ENCODE measurements at places on chromosomes 6 and 20.

DNA sequence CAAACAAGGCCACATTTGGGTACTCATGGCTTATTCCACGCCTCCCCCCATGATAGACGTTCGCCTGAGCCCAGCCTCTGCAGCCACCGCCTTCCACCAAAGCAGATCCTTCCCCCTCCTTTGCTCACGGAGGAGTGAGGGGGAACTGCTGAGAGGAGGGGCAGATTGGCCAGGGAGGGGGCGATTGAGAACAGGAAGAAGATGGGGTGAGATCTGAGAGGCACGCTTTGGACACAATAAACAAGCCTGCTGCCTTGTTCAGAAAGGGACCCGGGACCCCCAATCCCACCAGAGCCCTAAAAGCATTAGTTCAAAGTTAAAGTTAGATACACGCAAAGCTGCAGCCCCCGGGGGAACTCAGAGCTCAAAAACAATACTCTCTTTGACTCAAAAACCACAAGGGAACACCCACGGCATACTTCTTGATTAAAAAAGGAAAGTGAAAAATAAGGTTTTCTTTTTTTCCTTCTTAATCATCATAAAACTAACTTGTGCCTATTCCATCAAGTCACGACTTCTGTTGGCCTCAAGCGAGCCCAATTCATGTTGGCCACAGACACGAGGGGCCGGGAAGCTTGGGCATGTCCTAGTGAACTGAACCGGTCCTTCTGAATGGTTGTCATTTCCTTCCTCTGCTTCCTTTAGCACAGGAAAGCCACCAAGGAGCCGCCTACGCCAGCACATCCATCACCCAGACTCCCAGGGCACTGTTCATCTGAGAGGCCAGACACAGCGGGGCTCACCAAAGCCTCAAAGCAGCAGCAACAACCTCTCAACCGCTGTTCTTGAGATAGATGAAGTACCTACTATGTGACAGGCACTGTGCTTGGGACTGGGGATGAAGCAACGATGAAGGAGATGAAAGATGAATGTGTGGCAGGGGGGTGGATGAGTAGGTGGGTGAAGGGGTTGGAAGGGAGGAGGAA, 44.7 kb downstream of the NFATC2 start:
- no peak for DNase-seq

GRCh38 chr6:56214703-56215101, 32.7 kb downstream of the COL21A1 start:
- DNase-seq: no peak

GRCh38 chr6:8420031-8420588, 15.2 kb downstream of the SLC35B3 start:
- DNase-seq: no peak

- DNase-seq: no peak
Measured at GRCh38 chr6:139064981-139065665, 36.6 kb downstream of the ABRACL start.

- DNase-seq: no peak
Measured at GRCh38 chr6:157570752-157571151, 189.8 kb downstream of the ZDHHC14 start.

- no peak for DNase-seq
Measured at GRCh38 chr6:149683256-149683859, 34.5 kb downstream of the LATS1 start.

- DNase-seq: no peak
Measured at GRCh38 chr6:118992186-118992795, 57.3 kb upstream of the MCM9 start.

GRCh38 chr6:164121527-164121926, 707.0 kb downstream of the QKI start:
- DNase-seq: no peak

- peak; percentile 45 for DNase-seq
Measured at GRCh38 chr20:51037532-51038115, 14.7 kb upstream of the KCNG1 start.

DNA sequence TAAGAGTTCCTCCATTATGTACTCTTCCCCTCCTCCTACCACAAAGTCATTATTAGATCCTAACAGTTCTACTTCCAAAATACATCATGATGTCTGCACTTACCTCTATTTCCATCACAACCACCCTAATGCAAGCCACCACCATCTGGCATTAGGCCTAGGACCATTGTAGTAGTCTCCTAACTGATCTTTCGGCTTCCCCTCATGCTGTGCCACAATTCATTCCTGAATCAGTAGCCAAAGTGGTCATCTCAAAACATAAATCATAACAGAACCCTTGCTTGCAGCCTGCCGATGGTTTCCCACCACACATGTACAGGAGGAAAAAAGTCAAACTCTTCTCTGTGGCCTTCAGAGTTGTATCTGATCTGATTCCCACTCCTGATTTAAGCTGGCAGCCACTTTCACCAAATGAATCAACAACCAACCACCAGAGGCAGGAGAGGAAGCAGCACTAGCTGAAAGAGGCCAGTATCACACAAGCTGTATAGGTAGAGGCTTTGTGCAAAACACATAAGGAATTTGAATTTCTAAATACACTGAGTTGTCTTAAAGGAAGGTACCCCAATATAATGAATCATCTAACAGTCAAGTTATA, 26.1 kb downstream of the FAM184A start:
- no peak for DNase-seq

DNA sequence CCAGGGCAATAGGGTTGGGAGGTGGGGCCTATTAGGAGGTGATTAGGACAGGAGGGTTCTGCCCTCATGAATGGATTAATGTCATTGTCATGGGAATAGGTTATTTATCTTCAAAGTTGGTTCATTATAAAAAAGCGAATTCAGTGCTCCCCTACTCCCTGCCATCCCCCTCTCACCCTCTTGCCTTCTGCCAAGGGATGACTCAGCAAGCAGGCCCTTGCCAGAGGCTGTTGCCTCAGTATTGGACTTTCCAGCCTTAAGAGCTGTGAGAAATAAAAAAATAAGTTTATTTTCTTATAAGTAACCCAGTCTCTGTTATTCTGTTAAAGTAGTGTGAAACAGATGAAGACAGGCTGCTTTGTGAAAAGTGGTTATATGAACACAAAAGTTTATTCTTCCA, 381.1 kb upstream of the ZFP64 start:
- no peak for DNase-seq

DNA sequence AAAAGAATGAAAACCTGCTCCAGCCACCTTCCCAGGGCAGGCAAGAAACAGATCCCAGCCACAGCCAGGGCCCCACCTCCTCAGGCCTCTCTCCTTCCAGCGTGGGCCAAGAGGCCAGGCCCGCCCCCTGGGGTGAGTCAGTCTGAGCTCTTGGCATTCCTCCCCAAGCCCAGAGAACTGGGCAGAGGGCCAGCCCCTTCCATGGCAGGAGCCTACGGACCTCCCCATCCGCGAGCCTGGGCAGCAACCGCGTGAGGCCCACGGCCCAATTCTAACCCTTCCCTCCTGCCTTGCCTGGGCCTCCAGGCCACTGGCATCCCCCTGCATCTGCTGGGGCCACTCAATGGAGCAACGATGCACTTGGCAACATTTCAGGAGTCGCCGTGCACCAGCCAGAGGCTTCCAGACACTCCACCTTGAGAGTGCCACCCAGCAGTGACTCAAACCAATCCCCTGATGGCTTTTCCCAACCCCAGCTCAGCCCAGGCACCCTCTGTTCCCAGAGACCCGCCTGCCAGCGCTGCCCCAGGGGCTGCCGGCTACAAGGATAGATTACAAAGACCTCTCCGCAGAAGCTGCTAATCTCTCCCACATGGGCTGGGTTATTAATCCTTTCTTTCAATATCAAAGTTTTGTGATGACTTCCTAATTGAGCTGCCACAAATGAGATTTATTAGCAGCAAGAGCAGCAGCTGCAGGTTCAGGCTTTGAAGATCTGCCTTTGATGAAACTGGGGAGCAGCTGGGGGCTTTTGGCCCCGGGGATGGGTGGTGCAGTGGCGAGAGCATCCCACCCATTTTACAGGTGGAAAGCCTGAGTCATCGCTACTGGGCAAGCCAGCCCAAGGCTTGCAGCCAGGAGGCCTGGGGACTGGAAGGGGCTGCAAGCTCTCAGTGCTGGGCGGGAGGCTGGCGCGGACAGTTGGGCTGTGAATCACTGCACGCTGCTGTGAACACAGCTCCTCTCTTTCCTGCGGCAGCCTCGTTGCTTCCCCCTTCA, 85.7 kb downstream of the NFATC2 start:
- DNase-seq: peak; percentile 72

- no peak for DNase-seq
Measured at GRCh38 chr6:90537723-90538258, 49.1 kb downstream of the MAP3K7 start.
